ENCODE measurements at places on chromosomes 6 and 20.

- DNase-seq, result no peak
Observed at GRCh38 chr6:142279350-142280180, 22.2 kb upstream of the ADGRG6 start.

- no peak for DNase-seq
Observed at GRCh38 chr6:6891125-6891721, 216.5 kb upstream of the RREB1 start.

DNA sequence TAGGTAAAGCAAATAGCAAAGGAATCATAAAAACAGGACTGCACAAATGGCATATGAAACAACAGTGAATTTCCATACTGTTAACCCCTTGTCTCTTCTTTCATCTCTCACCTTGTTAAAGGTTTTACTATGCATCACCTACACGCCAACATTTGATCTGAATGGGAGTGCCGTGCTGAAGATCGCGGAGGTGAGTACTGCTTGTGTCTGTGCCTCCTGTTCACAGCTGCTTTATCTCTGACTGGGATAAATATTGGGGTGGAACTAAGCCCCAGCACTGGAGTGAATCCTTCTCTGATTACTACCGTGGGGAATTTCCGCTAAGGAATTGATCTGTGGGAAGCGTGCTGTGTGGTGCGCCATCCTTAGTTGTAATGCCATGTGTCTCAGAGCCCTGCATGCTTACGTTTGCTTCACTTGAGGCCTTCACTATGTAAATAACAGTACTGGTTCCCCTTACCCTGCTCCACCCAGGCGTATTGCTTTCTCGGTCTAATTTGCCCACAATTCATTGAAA, 11.4 kb upstream of the PBOV1 start:
- no peak for DNase-seq

- DNase-seq, result no peak
Observed at GRCh38 chr20:63787302-63787701, 43.8 kb downstream of the ZBTB46 start.

DNA sequence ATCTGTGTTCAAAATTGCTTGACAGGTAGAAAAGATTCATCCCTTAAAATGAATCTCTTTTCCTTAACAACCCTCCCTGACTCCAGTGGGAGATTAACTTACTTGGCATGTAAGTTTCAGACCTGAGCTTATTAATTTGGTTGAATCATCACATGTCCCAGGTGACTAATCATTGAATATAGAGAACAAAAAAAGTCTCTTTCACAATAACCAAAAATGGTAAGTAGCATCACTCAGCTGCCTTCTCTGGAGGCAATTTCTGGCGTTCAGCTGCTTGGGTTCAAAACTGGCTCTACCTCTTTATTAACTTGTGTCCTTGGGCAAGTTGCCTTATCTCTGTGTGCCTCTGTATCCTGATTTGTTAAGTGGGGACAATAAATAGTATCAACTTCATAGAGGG, 2.9 kb downstream of the C6orf141 start:
- DNase-seq, result no peak

DNA sequence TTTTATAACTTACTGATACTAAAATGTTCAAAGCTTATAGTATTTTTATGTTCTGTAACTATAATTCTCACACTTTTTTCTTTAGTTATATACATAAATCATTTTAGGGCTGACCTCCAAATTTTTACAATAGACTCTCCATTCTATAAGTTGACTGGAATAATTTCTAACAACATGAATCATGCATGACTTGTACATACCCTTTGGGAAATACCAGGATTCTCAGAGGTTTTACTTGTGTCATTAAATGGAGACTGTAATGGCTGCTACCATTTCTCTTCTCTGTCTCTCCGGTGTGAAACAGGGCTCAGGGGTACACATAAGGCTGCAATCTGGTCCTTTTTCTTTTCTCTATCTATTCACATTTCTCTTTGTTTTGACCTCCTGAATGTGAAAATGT, 222.2 kb upstream of the FLRT3 start:
- DNase-seq, result no peak

GRCh38 chr6:134797400-134798113, 152.3 kb downstream of the ALDH8A1 start:
- no peak for DNase-seq

- DNase-seq, result no peak
Observed at GRCh38 chr6:2854396-2854982, 12.8 kb upstream of the SERPINB1 start.

GRCh38 chr6:164859816-164860215, 449.6 kb downstream of the C6orf118 start:
- no peak for DNase-seq

DNA sequence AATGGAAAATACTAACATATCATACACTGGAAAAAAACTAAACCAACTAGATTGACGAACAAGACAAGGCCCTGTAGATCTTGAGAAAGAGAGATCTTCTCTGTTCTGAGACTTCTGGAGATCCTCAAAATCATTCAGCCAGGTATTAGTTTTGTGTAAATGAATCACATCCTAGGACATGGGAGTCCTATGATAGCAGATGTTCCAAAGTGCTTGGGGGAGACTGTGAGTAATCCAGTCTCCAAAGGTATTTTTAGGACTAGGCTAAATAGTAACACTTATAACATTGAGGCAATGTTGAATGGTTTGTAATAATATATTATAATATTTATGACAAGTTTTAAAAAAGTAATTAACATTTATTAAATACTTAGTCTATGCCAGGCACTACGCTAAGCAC, 275.0 kb downstream of the BTBD9 start:
- no peak for DNase-seq

DNA sequence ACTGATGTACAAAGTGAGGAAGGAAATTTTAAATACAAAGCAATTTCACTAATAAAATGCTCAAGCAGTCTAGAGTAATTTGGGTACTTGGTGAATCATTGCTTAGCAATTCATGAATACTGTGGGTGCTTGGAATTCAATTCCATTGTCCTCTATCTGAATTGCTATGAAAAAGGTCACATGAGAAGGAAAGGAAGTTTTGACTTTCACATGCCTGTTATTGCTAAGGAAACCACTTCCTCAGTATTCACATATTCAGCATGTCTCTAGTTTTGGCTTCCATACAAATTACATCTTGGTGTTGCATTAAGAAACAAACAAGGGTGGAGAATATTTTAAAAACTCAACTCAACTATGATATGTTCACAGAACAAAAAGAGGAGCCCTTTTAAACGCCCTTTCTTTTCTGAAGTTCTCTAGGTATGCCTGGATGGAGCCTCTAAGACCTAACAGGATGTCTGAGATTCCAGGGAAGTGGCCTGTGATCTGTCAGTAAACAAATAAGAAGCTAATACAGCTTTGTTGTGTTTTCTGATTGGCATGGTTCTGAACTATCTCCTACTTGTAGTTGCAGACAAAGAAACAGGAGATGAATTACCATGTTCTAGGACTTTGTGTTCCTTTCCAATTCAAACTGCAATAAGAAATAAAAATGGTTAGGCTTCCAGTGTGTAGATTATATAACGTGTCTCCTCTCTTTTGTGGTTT, 190.4 kb downstream of the OGFRL1 start:
- DNase-seq, result no peak

DNA sequence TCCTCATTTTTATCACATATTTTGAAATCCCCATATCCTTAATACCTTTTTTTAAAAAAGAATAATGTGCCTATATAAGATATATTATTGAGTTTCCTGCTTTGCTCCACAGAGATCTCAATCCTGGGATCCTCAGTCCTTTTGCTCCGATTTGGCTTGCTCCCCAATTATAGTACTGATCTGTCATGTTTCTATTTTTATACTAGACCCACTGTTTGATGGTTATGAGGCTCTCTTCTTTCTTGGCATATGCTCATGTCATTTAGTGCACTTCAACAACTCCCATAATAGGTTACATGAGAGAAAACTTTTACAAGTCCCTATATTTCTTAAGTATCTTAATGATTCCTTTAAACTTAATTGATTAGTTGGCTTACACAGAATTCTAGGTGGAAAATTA, 958.5 kb upstream of the EPHA7 start:
- DNase-seq, result no peak

DNA sequence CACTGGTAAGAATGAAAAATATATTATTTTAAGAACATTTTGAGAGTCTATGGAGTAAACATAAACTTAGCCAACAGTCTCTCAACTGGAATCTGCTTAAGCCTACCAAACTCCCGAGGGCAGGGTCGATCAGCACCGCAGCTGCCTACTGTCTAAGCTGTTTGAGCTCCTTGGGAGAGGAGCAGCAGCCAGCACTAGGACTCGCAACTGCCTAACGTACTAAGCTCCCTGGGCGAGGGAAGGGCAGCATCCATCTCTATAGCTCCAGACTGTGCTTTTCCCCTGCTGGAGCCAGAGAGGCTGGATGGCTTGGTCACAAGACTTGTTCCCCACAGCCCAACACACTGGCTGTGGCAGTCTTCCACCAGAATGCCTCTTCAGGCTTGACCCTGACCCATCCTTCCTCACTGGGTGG, 96.4 kb downstream of the MOXD1 start:
- DNase-seq, result no peak

DNA sequence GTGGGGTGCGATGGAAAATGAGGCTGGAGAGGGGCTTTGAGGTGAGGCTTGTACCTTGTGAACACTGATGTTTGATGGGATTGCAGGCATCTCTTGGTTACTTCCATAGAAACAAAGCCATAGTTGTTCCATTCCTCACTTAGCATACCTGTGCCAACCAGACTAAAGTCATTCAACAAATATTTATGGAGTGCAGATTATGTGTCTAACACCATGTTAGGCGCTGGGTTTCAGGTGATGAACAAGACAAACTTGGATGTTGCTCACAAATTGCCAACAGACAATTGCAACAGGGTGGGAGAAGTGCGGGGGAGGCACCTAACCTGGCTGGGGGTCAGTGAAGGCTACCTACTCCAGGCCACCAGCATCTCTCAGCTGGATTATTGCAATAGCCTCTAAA, 1.5 kb downstream of the TTPAL start:
- no peak for DNase-seq

- DNase-seq, result no peak
Observed at GRCh38 chr6:89050155-89050554, 30.4 kb upstream of the PNRC1 start.

GRCh38 chr6:156828280-156828703, 51.1 kb downstream of the ARID1B start:
- DNase-seq, result no peak

DNA sequence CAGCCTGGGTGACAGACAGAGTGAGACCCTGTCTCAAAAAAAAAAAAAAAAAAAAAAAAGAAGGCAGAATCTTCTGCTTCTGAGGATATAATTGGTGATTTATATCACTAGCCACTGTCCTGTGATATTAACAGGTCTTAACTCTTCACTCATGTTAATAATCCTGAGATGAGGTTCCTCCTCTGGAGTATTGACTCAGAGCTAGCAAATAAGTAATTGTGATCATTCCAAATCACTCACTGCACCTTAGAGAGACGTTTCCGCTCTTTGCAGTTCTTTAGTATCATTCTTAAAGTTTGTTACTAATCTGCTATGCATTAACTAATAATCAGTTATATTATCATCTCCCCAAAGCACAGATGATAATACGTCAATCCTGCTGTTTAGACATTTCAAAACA, 41.6 kb upstream of the NOX3 start:
- DNase-seq, result no peak

- no peak for DNase-seq
Observed at GRCh38 chr6:65113581-65113980, 593.4 kb downstream of the EYS start.

DNA sequence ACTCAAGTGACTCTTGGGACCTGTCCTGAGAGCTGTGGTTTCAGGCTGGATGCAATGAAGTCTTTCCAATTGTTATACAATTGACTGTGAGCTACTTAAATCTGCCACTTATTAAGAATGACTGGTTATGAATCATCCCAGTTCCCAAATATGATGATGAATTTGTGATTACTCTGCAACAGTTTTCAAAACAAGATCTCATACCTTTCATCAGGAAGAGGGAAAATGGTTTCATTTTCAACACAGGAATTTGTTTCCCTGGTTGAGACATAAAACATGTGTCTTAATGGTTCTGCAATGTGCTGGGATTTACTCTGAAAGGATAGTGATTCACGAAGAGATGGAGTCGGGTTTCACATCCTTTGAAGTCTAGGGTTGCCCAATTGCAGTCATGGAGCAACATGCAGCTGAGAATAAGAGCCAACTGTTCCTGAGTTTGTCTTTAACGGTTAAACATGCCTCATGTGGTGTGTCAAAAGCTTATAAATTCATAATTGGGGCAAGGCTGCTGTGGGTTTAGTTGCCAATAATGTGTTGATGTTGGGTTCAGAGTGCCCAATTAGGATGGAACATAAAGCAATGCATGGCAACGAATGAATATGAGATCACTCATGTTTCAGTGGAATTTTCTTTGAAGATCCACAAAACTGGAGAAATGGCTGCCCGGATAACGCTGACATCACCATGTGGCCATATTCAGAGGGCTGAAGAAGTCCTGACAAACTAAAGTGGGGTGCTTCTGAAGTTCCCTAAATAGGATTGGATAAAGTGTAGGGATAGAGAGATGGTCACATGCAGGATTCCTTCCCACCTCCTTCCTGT, 41.0 kb downstream of the CYP24A1 start:
- DNase-seq, result no peak

GRCh38 chr6:35341557-35341956, 801 bp upstream of the PPARD start:
- no peak for DNase-seq

DNA sequence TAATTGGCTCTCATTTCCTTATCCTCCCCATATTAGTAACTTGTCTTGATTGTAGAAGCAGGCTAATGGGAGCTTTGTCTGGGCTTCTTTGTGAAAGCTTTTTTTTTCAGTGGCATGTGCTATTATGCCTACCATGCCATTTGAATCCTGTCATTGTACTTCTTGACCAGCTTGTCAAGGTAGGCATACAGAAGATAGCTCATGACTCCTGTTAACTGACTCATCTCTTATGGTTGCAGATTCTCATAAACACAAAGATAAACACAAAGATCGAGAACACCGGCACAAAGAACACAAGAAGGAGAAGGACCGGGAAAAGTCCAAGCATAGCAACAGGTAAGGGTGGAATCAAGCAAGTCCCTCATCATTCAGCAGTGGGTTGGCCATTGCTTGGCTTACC, 32.5 kb downstream of the TOP1 start:
- no peak for DNase-seq

DNA sequence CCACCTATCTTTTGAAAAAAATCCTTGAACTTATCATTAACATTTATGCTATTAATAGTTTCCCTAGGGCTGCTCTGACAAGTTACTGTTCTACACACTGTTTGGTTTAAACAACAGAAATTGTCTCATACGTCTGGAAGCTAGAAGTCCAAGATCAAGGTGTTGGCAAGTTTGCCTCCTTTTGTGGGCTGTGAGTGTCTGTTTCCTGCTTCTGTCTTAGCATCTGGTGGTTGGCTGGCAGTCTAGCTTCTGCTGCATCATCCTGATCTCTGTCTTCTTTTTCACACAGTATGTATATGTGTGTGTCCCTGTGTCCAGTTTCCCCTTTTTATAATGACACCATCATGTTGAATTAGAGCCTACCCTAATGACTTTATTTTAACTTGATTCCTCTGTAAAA, 154.8 kb downstream of the RPS12 start:
- no peak for DNase-seq
